ENCODE measurements at places on chromosomes 3 and 15.

DNA sequence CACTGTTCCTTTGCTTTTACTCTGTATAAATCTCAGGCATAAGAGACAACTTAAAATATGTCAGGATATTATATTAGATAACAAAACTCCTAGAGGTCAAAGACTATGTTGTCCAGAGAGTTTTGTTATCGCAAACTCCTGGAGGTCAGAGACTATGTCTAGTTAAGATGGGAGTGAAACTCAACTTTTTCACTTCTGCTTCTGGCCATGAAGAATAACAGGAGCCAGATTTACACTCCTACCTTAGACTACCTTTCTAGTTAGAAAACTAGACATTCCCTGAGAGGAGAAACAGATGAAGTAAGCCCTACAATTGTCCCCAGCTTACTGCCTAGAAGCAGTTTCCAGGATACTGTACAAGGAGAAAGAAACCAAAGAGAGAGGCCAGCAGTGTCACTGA lies 255.4 kb upstream of the UBE2E1 start:
- no peak for DNase-seq

- no peak for DNase-seq
Measured at GRCh38 chr15:41561777-41562145, 2.7 kb downstream of the TYRO3 start.

- no peak for DNase-seq
Measured at GRCh38 chr15:47299846-47300434, 417.4 kb upstream of the SEMA6D start.

- no peak for DNase-seq
Measured at GRCh38 chr3:187039100-187039722, 100.1 kb downstream of the RPL39L start.

- DNase-seq: no peak
Measured at GRCh38 chr3:62562596-62562995, 189.2 kb upstream of the FEZF2 start.

GRCh38 chr15:25670621-25671020 lies 192.5 kb downstream of the ATP10A start:
- no peak for DNase-seq

GRCh38 chr3:138809500-138810256 lies 25.1 kb downstream of the PIK3CB start:
- DNase-seq: no peak

- no peak for DNase-seq
Measured at GRCh38 chr15:100170291-100171210, 171.2 kb downstream of the ADAMTS17 start.

DNA sequence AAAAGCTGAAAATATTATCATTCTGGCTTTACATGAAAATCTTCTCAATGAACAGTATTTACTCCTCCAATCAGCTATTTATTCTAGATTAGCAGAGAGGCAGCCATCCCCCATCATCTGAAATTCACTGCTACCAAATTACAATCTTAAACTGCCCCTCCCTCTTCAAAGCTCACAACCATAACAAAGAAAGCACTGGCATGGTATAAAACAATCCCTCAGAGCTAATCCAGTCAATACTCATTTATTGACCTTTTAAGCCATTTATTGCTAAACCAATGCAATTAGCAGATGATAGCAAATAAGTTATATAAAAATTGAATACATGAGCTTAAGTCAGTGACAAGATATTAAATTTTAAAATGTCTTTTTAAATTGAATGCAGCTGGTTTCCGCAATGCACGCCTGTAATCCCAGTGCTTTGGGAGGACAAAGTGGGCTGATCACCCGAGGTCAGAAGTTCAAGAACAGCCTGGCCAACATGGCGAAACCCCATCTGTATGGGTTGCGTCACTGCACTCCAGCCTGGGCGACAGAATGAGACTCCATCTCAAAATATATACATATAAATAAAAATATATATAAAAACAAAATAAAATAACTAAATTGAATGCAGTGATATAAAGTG lies 12.1 kb downstream of the SLC4A7 start:
- no peak for DNase-seq

DNA sequence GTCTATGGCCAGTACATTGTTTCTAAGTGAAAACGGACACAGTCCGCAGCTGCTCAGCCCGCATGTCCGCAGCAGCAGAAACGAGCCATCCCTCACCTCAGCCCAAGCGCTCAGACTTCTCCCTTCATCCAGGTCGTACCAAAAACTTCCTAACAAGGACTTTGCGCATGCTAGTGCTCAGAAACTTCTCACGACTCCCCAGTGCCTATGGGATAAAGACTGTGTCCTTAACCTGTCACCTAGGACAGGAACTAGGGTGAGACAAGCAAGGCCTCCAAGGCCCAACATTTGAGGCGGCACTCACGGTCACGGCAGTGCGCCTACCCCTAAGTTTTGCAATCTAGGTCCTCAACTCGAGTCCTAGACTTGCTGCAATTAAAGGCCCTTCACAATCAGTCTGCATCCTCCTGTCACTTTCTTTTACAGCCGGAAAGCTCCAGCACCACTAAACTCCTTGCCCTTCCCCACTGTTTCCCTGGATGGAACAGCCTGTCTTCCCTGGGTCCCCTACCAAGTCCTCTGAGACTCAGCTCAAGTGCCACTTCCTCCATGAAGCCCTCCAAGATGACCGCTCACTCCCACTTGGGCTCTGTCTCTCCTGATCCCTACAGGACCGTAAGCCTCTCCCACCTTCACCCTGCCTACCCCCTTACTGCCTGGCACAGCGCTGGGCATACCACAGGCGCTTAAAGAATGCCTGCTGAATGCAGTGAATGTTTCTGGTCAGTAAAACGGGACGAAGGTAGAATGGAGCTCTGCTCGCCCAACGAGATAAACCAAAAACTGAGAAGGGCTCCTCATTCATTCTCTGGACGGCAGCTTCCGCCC lies 1.2 kb downstream of the CLN6 start:
- no peak for DNase-seq

- DNase-seq: no peak
Measured at GRCh38 chr3:56919797-56920195, 118.0 kb upstream of the ARHGEF3 start.

GRCh38 chr3:71563827-71564226 lies 19.7 kb downstream of the FOXP1 start:
- DNase-seq: no peak

DNA sequence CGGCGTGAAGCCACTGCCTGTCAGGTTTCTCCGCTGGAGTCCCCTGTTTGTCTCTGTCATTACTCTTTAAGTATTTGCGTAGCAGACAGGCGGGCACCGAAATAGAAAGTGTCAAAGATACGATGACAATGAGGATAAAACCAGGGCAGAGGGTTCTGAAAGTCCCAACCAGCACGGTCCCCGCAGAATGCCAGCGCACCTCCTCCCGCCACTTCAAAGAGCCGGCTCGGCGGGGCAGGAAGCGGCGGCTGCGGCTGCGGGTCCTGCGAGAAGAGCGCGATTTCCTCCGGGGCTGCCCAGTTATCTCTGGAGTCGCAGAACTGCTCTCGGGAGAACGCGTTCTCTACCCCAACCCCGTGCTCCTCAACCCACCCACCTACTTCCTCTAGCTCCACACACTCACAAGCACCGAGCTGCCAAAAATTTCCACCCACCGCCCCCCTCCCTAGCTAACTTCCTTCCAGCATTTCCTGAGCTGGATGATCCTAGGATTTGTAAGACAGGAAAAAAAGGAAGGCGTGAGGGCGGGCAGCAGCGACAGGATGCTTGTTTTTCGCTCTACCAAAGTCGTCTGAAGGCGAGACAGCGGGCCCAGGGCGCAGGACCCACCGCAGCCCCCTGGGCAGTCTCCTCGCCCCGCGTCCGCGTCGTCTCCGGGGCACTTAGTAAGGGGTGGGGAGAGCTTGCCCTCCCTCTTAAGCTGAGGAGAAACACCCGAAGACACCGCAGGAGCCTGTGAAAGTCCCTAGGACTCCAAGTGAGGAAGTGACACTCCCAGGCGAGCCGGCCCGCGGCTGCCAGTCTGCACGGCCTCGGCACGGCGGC lies at the start of gene ARHGAP31:
Gene ARHGAP31 (plus strand): TSS at position 513 of the 825 bp plus-strand sequence. CDS start 522 bp downstream, outside the sequence.
- peak; percentile 87 for DNase-seq
